CD14-positive monocyte (primary cell): ENCODE measurements at places on chromosomes 3 and 15. TPM values are rescaled to one million over a fixed set of nuclear protein-coding genes. Genes with fewer than 3 reads are reported as not detected.

- DNase-seq: no peak
Measured at GRCh38 chr3:64209866-64210621, 15.2 kb downstream of the PRICKLE2 start.

Gene CTDSPL
- polyA plus RNA-seq: 0.22 and 0.69 TPM in 2 replicates

Gene SUSD5
- polyA plus RNA-seq: not detected in 2 replicates

DNA sequence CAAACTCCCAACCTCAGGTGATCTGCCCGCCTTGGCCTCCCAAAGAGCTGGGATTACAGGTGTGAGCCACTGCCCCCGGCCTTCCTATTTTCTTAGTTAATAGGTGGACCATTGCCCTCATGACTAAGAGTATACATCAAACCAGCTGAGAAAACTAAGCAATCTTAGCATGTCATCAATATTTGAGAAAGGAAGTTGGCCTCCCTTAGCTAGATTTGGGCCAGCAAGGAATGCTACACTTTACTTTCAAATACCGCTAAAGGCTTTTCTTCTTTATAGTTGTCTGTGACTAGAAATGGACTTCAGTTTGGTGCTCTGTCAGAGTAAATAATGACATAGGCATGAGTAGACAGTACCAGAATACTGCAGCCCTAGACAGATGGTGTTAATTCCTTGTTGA is 199.3 kb downstream of the GAP43 start:
- no peak for DNase-seq

GRCh38 chr3:10867384-10867783 is 51.4 kb downstream of the SLC6A11 start:
- DNase-seq: no peak

Gene GPR27
- 5.7 and 8.4 TPM in 2 replicates for polyA plus RNA-seq

DNA sequence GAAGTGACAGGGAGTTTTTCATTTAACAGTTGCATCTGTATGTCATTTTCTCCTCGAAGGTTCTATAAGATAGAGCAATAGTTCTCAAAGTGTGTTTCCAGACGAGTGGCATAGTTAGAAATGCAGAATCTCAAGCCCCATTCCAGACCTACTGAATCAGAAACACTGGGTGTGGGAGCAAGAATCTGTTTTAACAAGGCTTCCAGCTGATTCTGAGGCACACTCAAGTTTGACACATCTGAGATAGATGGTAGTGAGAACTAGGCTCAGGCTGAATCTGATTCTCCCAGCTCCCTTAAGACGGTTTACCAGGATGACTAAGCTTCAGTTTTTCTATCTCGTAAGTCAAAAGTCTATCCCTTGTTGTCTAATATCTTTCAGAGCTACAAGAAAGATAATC is 159.8 kb upstream of the NUDT16 start:
- no peak for DNase-seq

DNA sequence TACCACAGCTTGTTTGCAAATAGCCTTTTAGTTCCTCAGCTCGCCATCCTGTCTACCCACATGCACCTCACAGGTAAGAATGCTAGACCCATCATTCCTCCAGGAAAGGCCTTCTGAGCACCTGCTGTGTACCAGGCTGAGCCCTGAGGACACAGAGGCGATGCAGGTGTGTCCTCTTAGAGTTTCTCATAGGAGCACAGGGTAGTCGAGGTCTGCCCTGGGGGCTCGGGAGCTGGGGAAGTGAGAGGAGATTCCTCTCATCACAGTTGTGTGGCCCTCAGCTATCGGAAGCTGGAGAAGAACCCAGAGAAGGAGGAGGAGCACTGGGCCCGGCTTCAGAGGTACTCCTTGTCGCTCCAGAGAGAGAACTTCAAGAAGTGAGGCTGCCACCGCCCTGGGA is 8.0 kb downstream of the MESP1 start:
- DNase-seq: no peak

Gene SMCO1
- not detected in 2 replicates for polyA plus RNA-seq

DNA sequence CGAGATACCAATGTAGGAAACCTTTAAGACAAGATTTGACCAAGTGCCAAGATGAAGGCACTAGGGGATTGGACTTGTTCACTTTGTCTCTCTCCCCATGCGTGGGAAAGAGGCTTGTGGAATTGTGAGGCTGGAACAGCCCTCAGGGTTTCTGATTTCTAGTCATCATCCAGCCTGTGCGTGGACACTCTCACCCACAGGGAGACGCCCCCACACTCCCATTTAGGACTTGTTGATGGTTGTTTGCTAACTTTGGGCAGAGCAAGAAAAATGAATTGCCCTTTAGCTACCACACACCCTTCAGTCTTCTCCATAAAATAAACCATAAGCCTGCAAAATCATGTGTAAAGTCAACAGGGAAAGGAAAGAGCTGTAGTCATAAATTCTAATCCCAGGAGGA is 18.4 kb downstream of the ACKR2 start:
- DNase-seq: no peak

GRCh38 chr3:13415997-13416793 is 3.9 kb downstream of the NUP210 start:
- peak; percentile 20 for DNase-seq

DNA sequence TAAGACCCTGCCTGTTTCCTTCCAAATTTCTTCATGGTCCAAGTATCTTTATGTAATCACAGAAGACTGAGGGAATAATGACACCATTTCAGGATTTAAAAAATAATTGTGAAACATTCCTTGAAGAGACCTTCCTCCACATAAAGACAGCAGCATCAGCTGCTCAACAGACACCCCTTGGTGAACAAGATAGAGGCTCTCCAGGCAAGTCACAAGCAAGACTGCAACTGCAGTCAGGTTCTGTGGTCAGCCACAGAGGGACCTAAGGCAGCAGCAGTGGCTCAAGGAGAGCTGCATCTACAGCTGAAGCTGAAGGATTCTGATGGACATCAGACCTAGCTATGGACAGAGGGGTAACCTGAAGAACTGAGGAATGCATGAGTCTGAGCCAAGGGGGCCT is 97.2 kb upstream of the C3orf80 start:
- no peak for DNase-seq

GRCh38 chr3:98555025-98555379 is 23.2 kb downstream of the GPR15 start:
- no peak for DNase-seq

Gene NEIL1
- polyA plus RNA-seq: 4.8 and 6.7 TPM in 2 replicates

DNA sequence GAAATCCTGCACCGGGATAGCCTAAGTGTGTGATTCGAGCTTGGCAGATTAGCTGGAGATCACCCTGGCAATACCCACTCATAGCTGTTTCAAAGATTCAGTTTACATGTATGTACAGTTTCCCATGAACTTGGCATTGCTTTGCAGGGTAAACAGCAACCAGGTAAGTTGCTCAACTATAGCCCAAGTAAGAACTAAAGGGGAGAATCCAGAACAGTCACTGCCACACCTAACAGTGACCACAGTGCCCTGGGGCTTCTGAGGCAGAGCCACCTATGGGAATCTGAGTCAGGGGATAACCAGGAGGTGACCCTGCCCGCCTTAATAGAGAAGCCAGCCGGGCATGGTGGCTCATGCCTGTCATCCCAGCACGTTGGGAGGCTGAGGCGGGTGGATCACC is 15.9 kb downstream of the CDAN1 start:
- DNase-seq: no peak

DNA sequence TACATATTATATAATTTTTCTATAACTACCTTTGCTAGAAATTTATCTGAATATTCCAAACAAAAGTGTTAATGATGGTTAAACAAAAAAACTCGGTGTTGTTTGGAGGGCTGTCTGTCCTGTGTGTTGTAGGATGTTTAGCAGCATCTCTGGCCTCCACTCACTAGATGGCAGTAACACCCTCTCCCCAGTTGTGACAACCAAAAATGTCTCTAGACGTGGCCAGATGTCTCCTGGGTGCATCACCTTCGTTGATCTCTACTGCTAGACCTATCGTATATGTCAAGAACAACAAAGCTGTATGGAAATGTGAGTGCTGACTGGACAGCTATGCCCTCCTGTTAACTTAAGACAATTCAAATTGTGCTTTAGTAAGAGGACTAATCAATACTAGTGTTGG is 14.1 kb downstream of the ANKRD34C start:
- DNase-seq: no peak

DNA sequence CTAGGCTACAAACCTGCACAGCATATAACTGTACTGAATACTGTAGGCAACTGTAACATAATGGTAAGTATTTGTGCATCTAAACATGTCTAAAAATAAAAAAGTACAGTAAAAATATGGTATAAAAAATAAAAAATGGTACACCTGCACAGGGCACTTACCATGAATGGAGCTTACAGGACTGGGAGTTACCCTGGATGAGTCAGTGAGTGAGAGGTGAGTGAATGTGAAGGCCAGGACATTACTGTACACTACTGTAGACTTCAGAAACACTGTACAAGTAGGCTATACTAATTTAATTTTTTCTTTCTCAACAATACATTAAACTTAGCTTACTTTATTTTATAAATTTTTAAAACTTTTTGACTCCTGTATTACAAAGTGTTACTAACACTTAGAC is 265.3 kb downstream of the KLF13 start:
- no peak for DNase-seq

Gene GOLGA6B
- not detected for polyA plus RNA-seq

- no peak for DNase-seq
Measured at GRCh38 chr3:126121074-126121473, 37.1 kb upstream of the SLC41A3 start.

DNA sequence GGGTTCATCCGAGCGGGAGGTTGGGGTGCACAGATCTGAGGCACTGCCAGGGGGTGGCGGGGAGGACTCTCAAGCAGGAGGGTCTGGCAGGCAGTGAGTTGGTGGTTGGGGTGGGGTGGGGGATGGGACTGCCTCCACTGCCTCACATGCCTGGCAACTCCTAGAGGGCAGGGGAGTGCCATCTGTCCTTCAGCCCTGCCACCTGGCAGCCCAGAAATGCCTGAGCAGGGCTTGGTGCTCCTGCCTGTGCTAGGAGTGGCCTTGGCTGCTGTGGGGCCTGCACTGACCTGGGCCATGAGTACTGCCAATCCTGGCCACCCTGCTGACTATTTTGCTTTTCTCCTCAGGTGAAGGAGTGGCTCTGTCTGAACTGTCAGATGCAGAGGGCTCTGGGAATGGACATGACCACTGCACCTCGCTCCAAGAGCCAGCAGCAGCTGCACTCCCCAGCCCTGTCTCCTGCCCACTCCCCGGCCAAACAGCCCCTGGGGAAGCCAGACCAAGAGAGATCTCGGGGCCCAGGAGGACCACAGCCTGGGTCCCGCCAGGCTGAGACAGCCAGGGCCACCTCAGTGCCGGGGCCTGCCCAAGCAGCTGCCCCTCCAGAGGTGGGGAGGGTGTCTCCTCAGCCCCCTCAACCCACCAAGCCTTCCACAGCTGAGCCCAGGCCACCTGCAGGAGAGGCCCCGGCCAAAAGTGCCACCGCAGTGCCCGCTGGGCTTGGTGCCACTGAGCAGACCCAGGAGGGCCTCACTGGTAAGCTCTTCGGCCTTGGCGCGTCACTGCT is 32.0 kb upstream of the APEH start:
- no peak for DNase-seq

Gene MEGF11
- polyA plus RNA-seq: not detected in 2 replicates

DNA sequence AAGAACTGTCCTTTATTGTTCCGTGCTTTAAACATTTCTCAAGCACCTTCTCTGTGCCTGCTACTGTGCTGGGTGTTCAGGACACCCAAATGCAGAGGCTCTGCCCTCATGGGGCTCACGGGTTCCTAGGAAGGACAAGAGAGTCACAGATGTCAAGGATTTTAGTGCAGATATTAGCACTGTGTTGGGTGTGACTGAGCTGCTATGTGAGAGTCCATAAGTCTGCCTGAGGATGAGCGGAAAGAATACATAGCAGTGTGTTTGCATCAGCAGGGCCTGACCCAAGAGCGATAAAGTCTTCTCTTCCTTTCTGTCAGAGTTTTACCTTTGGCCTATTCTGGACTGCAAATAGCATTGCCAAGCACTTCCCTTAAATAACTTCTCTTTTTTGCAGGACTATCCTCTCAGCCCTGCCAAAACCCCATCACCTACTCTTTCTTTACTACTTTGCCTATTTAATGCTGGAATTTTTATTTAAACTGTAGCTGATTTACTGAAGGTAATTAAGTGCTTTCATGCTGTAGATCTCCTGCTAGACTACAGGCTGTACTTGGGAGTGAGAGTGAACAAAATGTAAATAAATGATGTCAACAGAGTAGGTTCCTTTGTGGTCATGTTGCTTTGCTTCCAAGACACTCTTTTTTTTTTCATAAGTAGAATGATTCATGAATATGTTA is 459.4 kb upstream of the TPRG1 start:
- peak; percentile 64 for DNase-seq

DNA sequence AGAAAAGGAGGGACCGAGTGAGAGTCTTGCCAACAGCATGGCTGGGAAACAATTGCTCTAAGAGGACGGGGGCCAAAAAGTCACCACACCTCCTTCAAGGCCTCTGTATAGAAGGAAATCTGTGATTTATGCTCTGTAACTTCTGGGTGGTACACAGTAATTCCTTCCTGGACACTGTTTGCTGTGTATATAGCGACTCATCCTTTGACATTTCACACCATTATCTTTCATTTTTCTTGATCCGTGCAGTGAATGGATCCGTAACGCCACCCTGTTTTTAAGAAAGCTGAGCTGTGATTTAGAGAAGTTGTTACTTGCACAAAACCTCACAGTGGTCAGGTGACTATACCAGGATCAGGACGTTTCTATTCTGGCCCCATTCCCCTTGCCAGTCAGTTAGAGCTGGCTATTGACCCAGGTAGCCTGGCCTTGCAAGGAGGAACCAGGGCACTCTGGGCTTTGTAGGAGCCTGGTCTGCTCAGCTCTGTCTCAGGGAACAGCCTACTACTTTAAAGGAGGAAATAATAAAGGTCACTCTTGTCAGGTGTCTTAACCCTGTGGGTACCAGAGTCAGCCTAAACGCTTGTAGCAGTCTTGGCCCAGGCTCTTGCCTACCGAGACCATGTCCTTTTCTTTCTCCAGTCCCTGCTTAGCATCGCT is 86.5 kb upstream of the MYZAP start:
- no peak for DNase-seq

DNA sequence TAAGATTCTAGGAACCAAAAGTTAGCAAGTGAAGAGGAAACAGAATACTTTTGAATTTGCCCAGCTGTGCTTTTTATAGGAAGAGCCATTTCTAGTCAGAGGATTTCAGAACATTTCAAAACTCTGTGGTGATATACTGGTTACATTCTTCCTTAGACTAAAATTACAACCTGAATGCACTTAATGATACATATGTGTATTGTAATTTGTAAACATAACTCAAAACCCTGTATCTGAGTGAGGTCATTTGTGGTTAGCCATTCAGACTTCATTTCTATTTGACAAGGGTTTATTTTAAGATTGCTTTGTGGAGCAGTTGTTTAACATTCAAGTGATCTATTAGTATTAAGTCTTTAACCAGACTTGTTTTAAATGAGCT is 59.4 kb upstream of the TRIM71 start:
- no peak for DNase-seq

Gene RFC4
- polyA plus RNA-seq: 4.6 TPM
